ENCODE measurements at places on chromosomes 1 and 21.

- H3K4me1 ChIP-seq, result peaks cover 9% of the 10 kb centered on the region
- no peaks in the 10 kb centered on the region for H3K27me3 ChIP-seq
- peaks cover 29% of the 10 kb centered on the region for H3K36me3 ChIP-seq
- no peak overlapping the region for H3K4me3 ChIP-seq
- DNase-seq, result no peak
Measured at GRCh38 chr1:169804941-169805340, 10.2 kb upstream of the METTL18 start.

GRCh38 chr1:110254604-110255391, 44.7 kb downstream of the KCNC4 start:
- H3K4me3 ChIP-seq, result no peak overlapping the region
- no peak for DNase-seq
- H3K4me1 ChIP-seq, result no peaks in the 10 kb centered on the region
- no peaks in the 10 kb centered on the region for H3K36me3 ChIP-seq

DNA sequence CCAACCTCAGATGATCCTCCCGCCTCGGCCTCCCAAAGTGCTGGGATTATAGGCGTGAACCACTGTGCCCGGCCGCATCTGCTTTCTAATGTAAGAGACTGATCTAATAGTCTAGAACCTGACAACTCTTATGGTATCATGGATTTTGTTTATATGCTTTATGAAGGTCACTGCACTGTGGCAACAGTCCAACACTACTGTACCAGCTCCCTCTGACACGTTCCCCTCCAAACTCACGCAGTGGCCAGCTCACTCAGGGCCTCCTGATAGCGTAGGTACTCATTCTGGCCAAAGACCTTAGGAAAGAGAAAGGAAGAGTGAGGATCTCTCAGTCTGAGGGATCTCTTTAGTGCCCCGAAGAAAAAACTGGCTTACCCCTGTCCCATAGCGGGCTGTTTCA, 6.0 kb upstream of the CFAP141 start:
- DNase-seq, result no peak
- H3K27ac ChIP-seq, result no peak overlapping the region
- H3K36me3 ChIP-seq, result peaks cover 42% of the 10 kb centered on the region

DNA sequence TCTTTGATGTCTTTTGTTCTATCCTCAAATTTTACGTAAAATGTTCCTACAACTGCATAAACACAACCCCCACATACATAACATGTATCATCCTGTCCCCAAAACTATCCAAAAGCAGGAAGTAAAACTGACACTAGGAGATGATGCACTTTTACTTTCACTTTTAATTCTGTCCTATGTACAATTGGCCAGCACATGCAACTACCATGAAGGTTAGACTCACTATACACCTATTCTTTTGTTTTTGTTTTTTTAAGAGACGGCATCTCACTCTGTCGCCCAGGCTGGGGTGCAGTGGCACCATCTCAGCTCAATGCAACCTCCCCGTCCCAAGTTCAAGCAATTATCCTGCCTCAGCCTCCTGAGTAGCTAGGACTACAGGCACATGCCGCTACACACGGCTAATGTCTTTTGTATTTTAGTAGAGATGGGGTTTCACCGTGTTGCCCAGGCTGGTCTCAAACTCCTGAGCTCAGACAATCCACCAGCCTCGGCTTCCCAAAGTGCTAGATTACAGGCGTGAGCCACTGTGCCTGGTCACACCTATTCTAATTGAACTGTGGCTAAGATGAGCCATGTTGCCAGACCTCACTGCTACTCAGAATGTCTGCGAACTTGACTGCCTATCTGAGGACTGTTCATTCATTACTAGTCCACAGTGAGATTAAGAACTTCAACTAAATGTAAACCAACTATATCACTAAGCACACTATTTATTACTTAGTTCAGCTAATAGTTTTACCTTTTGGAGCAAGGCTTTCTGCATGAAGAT, 48.0 kb downstream of the TOR3A start:
- no peaks in the 10 kb centered on the region for H3K27me3 ChIP-seq
- peak overlapping the region; percentile 84 for H3K27ac ChIP-seq
- H3K4me1 ChIP-seq, result peaks cover 19% of the 10 kb centered on the region
- peaks cover 12% of the 10 kb centered on the region for H3K36me3 ChIP-seq
- DNase-seq, result peak; percentile 30

GRCh38 chr21:37762606-37763005, 153.7 kb downstream of the KCNJ6 start:
- H3K36me3 ChIP-seq, result no peaks in the 10 kb centered on the region
- no peaks in the 10 kb centered on the region for H3K27me3 ChIP-seq
- DNase-seq, result no peak
- H3K4me3 ChIP-seq, result no peak overlapping the region
- no peaks in the 10 kb centered on the region for H3K4me1 ChIP-seq
- H3K27ac ChIP-seq, result no peak overlapping the region

DNA sequence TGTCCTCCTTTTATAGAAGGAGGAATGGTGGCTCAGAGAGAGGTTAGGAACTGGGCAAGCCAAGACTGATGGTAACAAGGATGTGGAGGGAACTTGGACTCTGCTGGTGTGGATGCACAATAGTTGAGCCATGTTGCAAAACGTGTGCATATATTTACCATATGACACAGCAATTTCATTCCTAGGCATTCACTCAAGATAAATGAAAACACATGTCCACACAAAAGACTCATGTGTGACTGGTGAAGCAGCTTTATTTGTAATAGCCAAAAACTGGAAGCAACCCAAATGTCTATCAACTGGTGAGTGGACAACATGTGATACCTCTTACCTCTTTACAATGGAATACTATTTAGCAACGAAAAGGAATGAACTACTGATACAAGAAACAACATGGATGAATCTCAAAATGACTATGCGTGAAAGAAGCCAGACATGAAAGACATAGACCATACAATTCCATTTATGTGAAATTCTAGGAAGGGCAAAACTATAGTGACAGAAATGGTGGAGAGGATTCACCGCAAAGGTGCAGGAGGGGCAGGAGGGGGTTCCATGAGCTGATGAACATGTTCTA, 36.2 kb downstream of the CAMK2N1 start:
- no peaks in the 10 kb centered on the region for H3K36me3 ChIP-seq
- no peak overlapping the region for H3K4me3 ChIP-seq
- H3K27me3 ChIP-seq, result peaks cover 21% of the 10 kb centered on the region
- H3K27ac ChIP-seq, result no peak overlapping the region

DNA sequence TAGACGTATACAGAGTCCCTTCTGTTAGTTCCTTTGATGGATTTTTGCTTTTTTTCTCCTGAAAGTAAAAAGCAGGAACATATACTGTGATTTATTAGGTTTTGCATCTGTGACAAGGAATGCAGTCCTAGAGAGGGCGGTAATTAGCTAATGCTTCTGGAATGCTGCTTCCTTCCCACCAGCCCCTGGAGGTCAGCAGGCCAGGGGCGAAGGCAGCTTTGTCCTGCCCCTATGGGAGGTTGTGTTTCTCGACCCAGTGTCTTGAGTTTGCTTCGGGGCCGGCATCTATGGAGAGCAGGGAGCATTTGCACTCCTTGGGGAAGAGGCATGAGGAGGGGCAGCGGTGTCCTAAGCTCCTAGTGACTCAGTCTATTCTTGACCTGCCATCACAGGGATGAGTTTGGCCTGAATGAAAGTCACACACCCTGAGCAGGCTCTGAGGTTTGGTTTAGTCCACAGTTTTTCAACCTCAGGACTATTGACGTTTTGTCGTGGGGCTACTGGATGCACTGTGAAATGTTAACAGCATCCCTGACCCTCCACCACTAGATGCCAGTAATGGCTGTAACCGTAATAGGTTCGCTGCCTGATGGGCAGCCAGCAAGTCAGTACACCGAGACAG, 85.0 kb upstream of the KCNJ15 start:
- DNase-seq, result no peak
- H3K4me3 ChIP-seq, result no peak overlapping the region
- H3K27ac ChIP-seq, result no peak overlapping the region
- H3K4me1 ChIP-seq, result no peaks in the 10 kb centered on the region

All from activated naive CD4-positive, alpha-beta T cell treated with anti-CD3 and anti-CD28 coated beads, Interleukin-2, amount 10 ng/mL, durations not matched to agents 7 days and 5 days (primary cell).